Activated CD4-positive, alpha-beta T cell treated with anti-CD3 and anti-CD28 coated beads, Interleukin-2, amount 50 U/mL, for 16 hours (primary cell): ENCODE measurements at places on chromosomes 12 and 14.
A peak's percentile ranks its signal among the peaks of the same experiment; 100 is the strongest.

GRCh38 chr12:76784600-76785051 lies 20.7 kb downstream of the ZDHHC17 start:
- DNase-seq: no peak

GRCh38 chr12:108305991-108306501 lies 33.1 kb downstream of the CMKLR1 start:
- DNase-seq: no peak

DNA sequence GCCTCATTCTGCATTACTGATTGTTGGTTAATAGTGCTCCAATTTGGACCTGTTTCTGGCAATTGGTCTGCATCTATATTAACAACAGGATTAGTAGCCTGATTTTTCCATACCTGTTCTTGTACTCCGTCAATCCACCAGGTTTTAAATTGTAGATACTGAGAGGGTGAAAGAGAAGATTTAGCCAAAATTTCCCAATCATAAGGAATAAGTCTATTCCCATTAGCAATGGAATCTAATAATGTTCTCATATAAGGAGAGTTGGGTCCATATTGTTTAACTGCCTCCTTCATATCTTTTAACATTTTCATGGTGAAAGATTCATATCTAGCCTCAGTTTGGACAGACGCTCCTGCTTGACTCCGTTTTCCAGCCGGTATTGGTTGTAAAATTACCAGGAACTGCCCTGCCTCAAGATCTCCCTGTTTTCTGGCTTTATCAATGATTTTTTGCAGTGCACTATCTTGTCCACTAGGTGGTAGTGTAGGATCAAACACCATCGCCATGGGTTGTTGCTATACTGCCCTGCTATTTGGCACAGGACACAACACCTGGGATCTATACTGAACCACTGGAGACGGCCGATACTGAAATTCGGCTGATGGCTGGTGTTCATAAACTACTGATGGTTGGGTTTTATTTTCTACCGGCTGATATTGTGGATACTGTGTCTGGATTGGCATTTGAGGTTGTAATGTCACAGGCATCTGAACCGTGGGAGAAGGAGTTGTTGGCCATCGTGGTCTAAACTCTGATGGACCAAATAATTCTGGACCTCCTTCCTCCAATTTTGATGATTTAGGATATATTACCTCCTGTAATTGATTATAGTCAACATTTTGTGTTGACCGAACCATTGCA lies 25.2 kb downstream of the DHRS4L2 start:
- peak; percentile 77 for DNase-seq

- DNase-seq: no peak
Observed at GRCh38 chr14:101717663-101718490, 43.6 kb upstream of the PPP2R5C start.

GRCh38 chr12:128661226-128661569 lies 162.6 kb downstream of the SLC15A4 start:
- DNase-seq: no peak

GRCh38 chr14:104859900-104860299 lies 5.2 kb upstream of the CEP170B start:
- no peak for DNase-seq

GRCh38 chr12:31494455-31494854 lies 96.5 kb downstream of the DENND5B start:
- no peak for DNase-seq

DNA sequence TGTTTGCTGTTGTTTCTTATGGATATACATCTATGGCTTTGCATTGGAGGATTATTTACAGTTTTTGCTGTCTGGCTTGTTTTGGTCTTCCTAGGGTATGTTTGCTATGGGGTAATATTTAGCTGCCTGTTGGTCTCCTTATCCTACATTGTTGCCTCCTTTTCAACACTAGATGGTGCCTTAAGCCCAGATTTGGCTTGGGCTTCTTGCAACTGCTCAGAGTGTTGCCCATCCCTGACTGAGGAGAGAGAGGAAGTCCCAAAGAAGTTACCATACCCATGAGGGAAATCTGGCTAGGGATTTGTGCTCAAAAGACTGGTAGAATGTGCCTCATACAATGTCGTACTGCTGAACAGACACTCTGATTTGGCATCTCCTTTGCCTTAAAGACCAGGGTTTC lies 94.6 kb upstream of the MUCL1 start:
- DNase-seq: peak; percentile 29

DNA sequence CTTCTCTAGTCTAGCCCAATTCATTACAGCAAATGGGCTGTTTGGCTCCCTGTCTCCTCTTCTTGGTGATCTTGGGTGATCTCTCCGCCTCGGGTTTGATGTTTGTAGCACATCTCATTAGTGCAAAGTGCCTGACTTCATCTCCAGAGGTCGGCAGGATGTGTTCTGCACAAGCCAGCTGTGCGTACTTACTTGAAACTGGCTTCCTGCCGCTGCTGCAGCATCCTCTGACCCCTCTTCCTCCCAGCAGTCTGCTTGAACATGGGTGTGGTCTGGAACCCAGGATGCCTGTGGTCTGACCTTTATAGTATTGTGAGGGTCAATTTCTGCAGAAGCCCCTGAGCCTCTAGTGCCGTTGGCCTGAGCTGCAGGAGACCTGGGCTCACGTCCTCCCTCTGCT lies 99.2 kb downstream of the BEGAIN start:
- DNase-seq: peak; percentile 7

- DNase-seq: no peak
Observed at GRCh38 chr14:55126932-55127459, 2.1 kb upstream of the LGALS3 start.

GRCh38 chr12:74321381-74321780 lies 216.3 kb upstream of the ATXN7L3B start:
- no peak for DNase-seq

DNA sequence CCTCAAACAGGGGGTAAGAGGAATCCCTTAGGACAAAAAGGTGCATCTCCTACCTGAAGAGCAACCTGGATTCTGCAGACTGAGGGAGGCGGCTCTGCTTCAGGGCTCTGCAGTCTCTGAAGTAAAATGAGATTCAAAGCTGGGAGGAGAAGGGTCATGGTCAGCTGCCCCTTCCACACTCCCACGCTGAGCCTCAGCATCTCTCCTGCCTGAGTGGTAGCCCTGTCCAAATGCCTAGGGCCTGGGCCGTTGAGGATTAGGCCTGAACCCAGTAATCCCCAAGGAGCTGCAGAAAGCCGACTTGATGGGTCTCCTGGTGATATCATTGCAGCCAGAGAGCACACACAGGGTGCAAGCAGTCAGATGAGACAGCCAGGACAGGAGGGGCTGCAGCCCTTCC lies 18.9 kb downstream of the PHLDA1 start:
- no peak for DNase-seq

GRCh38 chr14:90405101-90405500 lies 8.3 kb downstream of the CALM1 start:
- DNase-seq: no peak

GRCh38 chr12:54142114-54142475 lies 46.7 kb downstream of the SMUG1 start:
- DNase-seq: no peak

DNA sequence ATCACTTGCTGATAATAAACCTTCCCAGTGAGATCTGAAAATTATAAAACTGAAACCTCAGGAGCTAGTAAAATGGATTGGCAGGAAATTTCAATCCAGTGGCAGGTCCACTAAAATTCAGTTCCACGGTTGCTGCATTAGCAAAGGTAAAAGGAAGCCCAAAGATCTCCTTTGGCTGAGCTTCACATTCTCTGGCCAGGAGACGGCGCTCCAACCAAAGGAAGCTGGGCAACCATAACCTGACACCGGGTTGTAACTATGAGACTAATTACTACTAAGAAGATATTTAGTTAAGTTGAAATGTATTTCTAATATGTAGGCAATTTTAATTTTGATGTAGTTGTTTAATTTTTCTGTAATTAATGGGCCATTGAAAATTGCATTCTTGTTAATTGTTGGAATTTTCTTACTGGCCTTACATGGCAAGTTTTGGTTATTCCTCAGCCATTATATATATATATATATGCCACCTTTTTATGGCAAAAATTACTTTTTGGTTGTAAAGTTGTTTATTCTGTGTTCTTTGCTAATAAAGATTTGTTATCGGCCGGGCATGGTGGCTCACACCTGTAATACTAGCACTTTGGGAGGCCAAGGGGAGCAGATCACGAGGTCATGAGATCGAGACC lies 17.0 kb downstream of the OR8S1 start:
- peak; percentile 44 for DNase-seq

- DNase-seq: no peak
Observed at GRCh38 chr12:64700532-64700931, 58.7 kb downstream of the GNS start.

- DNase-seq: no peak
Observed at GRCh38 chr12:32702473-32702872, 23.4 kb downstream of the DNM1L start.

DNA sequence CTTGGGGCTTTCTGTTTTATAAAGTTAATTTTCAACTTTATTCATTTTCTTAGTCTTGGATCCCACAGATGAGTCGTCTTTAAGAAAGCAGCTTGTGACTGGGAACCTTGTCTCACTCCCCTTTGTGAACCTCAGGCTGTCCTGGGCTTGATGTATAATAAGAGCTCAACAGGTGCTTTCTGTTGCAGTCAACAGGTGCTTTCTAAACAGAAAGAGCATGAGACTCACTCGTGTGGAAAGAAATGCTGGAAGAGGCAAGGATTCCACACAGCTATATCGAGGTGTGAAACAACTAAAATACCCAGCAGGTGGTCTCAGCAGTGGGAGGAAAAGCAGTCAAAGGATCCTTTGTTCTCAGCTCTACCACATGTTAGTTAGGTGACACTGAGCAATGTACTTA lies 398.9 kb downstream of the EGLN3 start:
- DNase-seq: no peak
